ENCODE measurements at places on chromosomes 3 and 15. TPM values are rescaled to one million over a fixed set of nuclear protein-coding genes. Genes with fewer than 3 reads are reported as not detected.

- no peak for DNase-seq
- H3K27me3 ChIP-seq = no peaks in the 10 kb centered on the region
- H3K27ac ChIP-seq = peak overlapping the region; percentile 54
- H3K4me3 ChIP-seq = no peak overlapping the region
- peaks cover 2% of the 10 kb centered on the region for H3K4me1 ChIP-seq
- no peaks in the 10 kb centered on the region for H3K36me3 ChIP-seq
Measured at GRCh38 chr3:111851511-111851954, 7.5 kb upstream of the PHLDB2 start.

DNA sequence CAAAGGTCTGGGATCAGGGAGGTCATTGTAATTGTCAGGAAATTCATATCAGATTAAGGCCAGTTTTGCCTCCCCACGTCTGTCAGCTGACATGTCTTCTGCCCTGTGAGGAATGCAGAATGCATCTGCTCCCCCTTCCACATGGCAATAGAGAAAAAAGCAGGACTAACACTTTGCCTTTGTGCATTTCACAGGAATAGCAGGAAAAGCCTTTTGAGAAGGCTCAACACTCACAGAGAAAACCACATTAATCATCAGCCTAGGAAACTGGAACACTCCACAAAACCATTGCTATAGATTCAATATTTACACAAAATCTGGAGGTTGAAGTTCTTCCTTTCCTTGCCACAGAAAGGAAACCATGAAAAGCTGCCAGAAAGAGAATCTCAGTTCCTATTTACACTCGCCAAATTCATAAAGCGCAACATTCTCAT lies 165.2 kb upstream of the HES1 start:
- H3K4me1 ChIP-seq = peaks cover 10% of the 10 kb centered on the region
- no peaks in the 10 kb centered on the region for H3K36me3 ChIP-seq
- H3K27me3 ChIP-seq = no peaks in the 10 kb centered on the region

DNA sequence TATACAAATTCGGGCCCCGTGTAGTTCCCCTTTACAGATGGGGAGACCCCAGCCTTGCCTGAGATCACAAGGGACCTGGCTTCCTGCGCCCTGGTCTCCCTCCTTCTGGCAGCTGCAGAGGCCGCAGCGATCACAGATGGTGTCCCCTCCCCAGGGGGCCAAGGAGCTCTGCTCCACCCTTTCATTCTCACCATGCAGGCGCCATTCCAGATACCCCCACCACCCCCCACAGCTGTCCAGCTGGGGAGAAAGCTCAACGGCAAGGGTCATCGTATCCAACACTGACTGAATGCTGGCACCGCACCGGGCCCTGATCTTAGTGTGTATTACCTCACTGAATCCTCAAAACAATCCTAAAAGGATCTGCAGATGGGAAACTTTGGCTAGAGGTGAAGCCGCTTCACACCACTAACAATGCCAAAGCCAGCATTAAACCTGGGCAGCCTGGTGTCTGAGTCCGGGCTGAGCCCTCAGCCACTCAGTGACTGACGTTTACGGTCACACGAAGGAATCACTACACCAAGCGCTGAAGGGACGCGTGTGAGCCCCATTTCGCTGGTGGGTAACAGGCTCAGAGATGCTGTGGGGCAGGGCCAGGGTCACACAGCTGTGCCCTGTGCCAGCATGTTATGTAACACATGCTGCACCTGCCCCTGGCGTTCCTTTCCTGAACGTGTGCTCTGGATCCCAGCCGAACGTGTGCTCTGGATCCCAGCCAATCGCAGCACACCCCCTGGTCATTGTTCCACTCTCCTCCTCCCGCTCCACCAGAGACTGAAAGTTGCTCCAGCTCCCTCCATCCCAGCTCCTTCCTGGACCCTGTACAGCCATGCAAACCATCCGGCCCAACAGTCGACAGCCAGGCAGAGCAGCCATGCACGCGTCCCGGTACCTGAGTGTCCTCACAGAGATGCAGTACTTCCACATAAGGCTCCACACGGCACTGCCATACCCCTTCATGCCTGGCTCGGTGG lies 51.8 kb downstream of the IQSEC1 start:
- H3K4me1 ChIP-seq = peaks cover 46% of the 10 kb centered on the region
- H3K27ac ChIP-seq = no peak overlapping the region
- DNase-seq = no peak
- H3K36me3 ChIP-seq = no peaks in the 10 kb centered on the region
- H3K4me3 ChIP-seq = no peak overlapping the region
- H3K27me3 ChIP-seq = no peaks in the 10 kb centered on the region

DNA sequence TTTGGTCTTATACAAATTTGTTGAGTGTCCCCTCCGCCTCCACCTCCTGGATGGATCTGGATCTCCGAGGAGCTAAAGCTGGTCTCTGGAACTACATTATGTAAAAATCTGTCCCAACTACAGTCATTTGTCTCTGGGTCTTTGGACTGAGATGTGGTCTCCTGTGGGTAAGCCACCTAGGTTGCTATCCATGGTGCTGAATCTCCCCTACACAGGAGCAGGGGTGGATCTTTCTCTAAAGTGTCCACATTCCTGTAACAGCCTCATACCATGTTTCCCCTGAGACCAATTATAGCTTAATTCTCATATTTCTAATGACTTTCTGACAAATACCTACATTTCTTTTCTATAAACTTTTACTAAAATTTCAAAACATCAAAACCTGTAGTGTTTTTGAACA lies 625.8 kb downstream of the TAFA4 start:
- no peak overlapping the region for H3K4me3 ChIP-seq
- no peaks in the 10 kb centered on the region for H3K36me3 ChIP-seq
- H3K4me1 ChIP-seq = no peaks in the 10 kb centered on the region
- H3K27ac ChIP-seq = no peak overlapping the region
- DNase-seq = peak; percentile 60
- H3K27me3 ChIP-seq = no peaks in the 10 kb centered on the region

DUOXA1 gene
- 86.8 TPM for polyA plus RNA-seq

ZNF774 gene
- polyA plus RNA-seq = 1.6 TPM
